ENCODE measurements at places on chromosomes 13 and 19.

DNA sequence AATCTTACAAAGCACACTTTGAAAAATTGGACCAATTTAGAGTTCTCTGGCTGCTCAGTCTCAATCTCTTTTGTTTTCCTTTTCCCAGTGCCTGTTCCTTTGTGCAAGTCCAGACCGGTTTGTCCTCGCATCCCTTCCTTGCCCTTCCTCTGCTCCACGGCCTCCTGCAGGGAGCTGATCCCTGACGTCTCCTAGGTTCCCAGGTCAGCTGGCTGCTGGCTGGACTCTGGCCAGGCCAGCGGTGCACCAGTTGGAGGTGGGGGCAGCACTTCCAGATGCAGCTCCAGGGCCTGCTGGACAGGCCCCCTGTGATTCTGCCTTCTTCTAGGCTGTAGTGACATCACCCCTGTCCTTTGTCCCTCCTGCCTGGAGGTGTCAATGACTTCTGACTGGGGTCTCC, 44.0 kb upstream of the KPNA3 start:
- no peak for DNase-seq
- no peaks in the 10 kb centered on the region for H3K4me1 ChIP-seq
- H3K27ac ChIP-seq: no peak overlapping the region
- no peak overlapping the region for H3K4me3 ChIP-seq
- no peaks in the 10 kb centered on the region for H3K36me3 ChIP-seq
- H3K27me3 ChIP-seq: peaks cover 2% of the 10 kb centered on the region

- DNase-seq: no peak
- peaks cover 17% of the 10 kb centered on the region for H3K36me3 ChIP-seq
- H3K27me3 ChIP-seq: no peaks in the 10 kb centered on the region
- H3K4me1 ChIP-seq: no peaks in the 10 kb centered on the region
- H3K4me3 ChIP-seq: no peak overlapping the region
These were observed 29.2 kb downstream of the ZNF546 start for GRCh38 chr19:40025938-40026596.

- H3K4me1 ChIP-seq: peaks cover 2% of the 10 kb centered on the region
- H3K27me3 ChIP-seq: peaks cover 8% of the 10 kb centered on the region
- H3K27ac ChIP-seq: no peak overlapping the region
- peak; percentile 24 for DNase-seq
These were observed 2.3 kb upstream of the C1QTNF9B start for GRCh38 chr13:23899555-23899954.

- H3K4me3 ChIP-seq: no peak overlapping the region
- H3K27me3 ChIP-seq: peaks cover 13% of the 10 kb centered on the region
- H3K36me3 ChIP-seq: no peaks in the 10 kb centered on the region
- no peak for DNase-seq
These were observed 134.8 kb downstream of the NUFIP1 start for GRCh38 chr13:44854313-44855060.

- no peak overlapping the region for H3K27ac ChIP-seq
- H3K4me1 ChIP-seq: no peaks in the 10 kb centered on the region
- H3K4me3 ChIP-seq: no peak overlapping the region
- DNase-seq: no peak
These were observed 201.8 kb downstream of the LHFPL6 start for GRCh38 chr13:39401046-39401705.

DNA sequence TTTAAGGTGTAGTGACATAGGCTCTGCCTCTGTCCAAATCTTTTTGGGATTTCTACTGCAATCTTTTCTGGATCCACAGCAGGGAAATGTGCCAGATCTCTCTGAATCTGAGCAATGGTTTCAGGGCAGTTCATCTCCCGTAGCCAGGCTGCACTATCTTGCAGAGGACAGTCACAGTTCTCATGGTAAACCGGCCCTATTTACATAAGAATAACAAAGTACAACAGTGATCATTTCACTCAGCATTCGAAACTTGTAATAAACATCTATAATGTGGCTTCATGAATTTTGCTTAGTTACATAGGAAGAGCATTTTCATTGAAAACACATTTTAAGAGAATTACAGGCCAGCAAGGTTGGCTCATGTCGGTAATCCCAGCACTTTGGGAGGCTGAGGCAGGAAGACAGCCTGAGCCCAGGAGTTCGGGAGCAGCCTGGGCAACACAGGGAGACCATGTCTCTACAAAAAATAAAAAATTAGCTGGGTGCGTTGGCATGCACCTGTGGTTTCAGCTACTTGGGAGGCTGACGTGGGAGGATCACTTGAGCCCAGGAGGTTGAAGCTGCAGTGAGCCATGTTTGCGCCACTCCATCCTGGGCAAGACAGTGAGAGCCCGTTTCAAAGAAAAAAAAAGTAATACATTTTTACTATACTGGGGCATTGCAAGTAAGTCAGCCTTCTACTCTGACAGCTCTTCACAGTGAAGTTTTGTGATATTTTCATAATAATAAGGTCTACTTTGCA, 5.0 kb downstream of the POGLUT2 start:
- H3K4me1 ChIP-seq: peaks cover 4% of the 10 kb centered on the region
- H3K36me3 ChIP-seq: no peaks in the 10 kb centered on the region
- H3K27me3 ChIP-seq: peaks cover 4% of the 10 kb centered on the region
- H3K4me3 ChIP-seq: no peak overlapping the region

DNA sequence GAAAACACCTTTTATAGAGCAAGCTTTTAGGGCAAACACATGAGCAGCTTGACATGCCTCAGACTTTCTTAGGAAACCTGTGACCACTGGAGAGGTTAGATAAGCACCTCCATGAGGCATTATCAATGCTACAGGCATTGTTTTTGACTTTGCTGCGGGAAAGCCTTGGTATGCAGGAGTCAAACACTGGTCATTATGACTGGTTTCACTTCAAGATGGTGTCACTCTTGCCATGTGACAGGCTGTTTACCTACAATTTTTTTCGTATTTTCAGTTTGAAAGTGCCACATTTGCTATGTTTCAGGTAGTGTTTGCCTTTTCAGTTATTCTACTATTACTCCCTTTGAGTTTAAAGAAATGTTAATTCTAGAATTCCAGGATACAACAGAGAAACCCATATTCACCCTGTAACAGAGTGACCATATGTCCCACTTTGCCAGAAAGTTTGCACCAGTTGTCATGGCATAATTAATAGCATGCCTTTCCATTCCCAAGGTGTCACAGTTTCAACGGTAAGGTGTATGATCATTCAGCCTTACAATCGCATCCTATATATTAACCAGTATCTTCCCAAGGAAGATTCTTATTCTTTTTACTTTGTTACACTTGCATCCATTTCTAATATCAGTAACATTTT, 33.0 kb downstream of the USP12 start:
- H3K36me3 ChIP-seq: peaks cover 12% of the 10 kb centered on the region
- no peaks in the 10 kb centered on the region for H3K27me3 ChIP-seq
- H3K4me1 ChIP-seq: peaks cover 15% of the 10 kb centered on the region
- DNase-seq: no peak
- no peak overlapping the region for H3K4me3 ChIP-seq
- no peak overlapping the region for H3K27ac ChIP-seq

- no peaks in the 10 kb centered on the region for H3K27me3 ChIP-seq
- no peaks in the 10 kb centered on the region for H3K4me1 ChIP-seq
- no peak overlapping the region for H3K27ac ChIP-seq
- H3K36me3 ChIP-seq: no peaks in the 10 kb centered on the region
These were observed 11.7 kb downstream of the SKA3 start for GRCh38 chr13:21164631-21165030.

- peak overlapping the region; percentile 89 for H3K27ac ChIP-seq
- no peaks in the 10 kb centered on the region for H3K27me3 ChIP-seq
- DNase-seq: peak; percentile 75
- H3K4me1 ChIP-seq: peaks cover 29% of the 10 kb centered on the region
- peak overlapping the region; percentile 92 for H3K4me3 ChIP-seq
These were observed 6.9 kb downstream of the PKN1 start for GRCh38 chr19:14440049-14440448.

DNA sequence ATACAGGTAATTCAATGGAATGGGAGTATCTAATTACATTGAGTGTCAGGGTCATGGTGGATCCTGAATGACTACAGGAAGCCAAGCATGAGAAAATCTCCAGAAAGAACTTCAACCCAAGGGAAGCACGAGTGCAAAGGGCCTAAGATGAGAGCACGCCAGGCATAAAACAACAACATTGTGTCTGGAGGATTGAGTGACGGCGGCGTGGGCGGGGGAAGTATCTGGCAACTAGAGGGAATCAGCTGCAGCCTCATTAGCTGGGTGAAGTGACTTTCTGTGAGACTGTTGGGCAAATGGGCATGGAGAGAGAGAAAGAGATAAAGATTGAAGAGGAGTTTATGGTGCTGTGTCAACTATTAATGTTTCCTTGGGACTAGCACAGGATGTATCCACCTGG, 194.3 kb downstream of the GPC6 start:
- H3K27ac ChIP-seq: no peak overlapping the region
- no peaks in the 10 kb centered on the region for H3K27me3 ChIP-seq
- H3K4me1 ChIP-seq: no peaks in the 10 kb centered on the region
- H3K4me3 ChIP-seq: no peak overlapping the region
- DNase-seq: no peak

DNA sequence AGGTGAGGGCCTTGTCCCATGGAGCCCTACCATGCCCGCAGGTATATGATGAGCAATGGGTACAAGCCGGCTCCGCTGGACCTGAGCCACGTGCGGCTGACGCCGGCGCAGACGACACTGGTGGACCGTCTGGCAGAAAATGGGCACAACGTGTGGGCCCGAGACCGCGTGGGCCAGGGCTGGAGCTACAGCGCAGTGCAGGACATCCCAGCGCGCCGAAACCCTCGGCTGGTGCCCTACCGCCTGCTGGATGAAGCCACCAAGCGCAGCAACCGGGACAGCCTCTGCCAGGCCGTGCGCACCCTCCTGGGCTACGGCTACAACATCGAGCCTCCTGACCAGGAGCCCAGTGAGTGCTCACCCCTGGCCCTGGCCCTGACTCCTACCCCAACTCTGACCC, 32.6 kb downstream of the RYR1 start:
- H3K36me3 ChIP-seq: peaks cover 2% of the 10 kb centered on the region
- peaks cover 15% of the 10 kb centered on the region for H3K27me3 ChIP-seq
- no peak overlapping the region for H3K4me3 ChIP-seq
- H3K4me1 ChIP-seq: no peaks in the 10 kb centered on the region

- H3K4me3 ChIP-seq: no peak overlapping the region
- H3K27ac ChIP-seq: no peak overlapping the region
- H3K4me1 ChIP-seq: peaks cover 19% of the 10 kb centered on the region
- peaks cover 18% of the 10 kb centered on the region for H3K27me3 ChIP-seq
These were observed 2.8 kb downstream of the SMIM24 start for GRCh38 chr19:3477506-3477905.

GRCh38 chr19:17097593-17098126, 22.1 kb downstream of the MYO9B start:
- no peak overlapping the region for H3K4me3 ChIP-seq
- H3K27ac ChIP-seq: no peak overlapping the region
- H3K4me1 ChIP-seq: peaks cover 30% of the 10 kb centered on the region
- no peaks in the 10 kb centered on the region for H3K27me3 ChIP-seq
- no peak for DNase-seq

DNA sequence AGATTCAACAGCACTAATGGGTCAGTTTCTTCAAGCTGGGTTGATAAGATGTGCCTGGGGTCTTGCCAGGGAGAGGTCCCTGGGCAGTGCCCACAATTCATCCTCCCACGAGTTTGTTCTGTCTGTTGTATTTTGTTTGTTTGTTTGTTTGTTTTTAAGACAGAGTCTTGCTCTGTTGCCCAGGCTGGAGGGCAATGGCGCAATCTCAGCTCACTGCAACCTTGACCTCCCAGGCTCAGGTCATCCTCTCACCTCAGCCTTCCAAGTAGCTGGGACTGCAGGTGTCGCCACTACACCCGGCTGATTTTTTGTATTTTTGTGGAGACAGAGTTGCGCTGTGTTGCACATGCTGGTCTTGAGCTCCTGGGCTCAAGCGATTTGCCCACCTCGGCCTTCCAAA, 120.1 kb downstream of the NUFIP1 start:
- no peaks in the 10 kb centered on the region for H3K36me3 ChIP-seq
- H3K27me3 ChIP-seq: peaks cover 8% of the 10 kb centered on the region
- H3K27ac ChIP-seq: no peak overlapping the region
- peaks cover 2% of the 10 kb centered on the region for H3K4me1 ChIP-seq

GRCh38 chr13:30421093-30422053, 920 bp upstream of the UBE2L5 start:
- H3K27ac ChIP-seq: peak overlapping the region; percentile 71
- H3K27me3 ChIP-seq: no peaks in the 10 kb centered on the region
- no peaks in the 10 kb centered on the region for H3K36me3 ChIP-seq
- peaks cover 22% of the 10 kb centered on the region for H3K4me1 ChIP-seq

DNA sequence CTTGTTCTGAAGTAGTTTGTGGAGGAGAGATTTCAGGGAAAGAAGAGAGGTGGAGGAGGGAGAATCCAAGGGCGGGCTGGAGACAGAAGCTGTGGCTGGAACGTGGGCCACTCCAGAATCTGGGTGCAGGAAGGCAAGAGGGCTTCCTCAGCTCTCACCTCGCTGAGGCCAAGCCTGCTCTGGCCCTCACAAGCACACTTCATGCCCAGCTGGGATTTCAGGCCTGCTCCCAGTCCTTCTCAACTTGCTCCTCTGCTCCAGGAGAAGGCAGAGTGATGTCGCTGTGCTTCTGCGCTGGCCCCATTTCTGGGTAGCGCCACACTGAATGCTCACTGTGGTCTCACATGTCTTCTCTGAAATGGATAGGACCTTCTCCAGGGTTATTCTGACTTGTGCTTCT, 328.8 kb downstream of the FGF9 start:
- H3K4me3 ChIP-seq: no peak overlapping the region
- H3K27ac ChIP-seq: no peak overlapping the region
- H3K4me1 ChIP-seq: no peaks in the 10 kb centered on the region
- DNase-seq: no peak
- peaks cover 10% of the 10 kb centered on the region for H3K27me3 ChIP-seq

GRCh38 chr13:85255978-85256377, 543.2 kb downstream of the SLITRK6 start:
- no peak overlapping the region for H3K4me3 ChIP-seq
- no peaks in the 10 kb centered on the region for H3K27me3 ChIP-seq
- no peaks in the 10 kb centered on the region for H3K36me3 ChIP-seq
- H3K27ac ChIP-seq: no peak overlapping the region
- no peak for DNase-seq

- H3K4me3 ChIP-seq: no peak overlapping the region
- no peaks in the 10 kb centered on the region for H3K4me1 ChIP-seq
These were observed 388.9 kb upstream of the DACH1 start for GRCh38 chr13:72255908-72256307.

DNA sequence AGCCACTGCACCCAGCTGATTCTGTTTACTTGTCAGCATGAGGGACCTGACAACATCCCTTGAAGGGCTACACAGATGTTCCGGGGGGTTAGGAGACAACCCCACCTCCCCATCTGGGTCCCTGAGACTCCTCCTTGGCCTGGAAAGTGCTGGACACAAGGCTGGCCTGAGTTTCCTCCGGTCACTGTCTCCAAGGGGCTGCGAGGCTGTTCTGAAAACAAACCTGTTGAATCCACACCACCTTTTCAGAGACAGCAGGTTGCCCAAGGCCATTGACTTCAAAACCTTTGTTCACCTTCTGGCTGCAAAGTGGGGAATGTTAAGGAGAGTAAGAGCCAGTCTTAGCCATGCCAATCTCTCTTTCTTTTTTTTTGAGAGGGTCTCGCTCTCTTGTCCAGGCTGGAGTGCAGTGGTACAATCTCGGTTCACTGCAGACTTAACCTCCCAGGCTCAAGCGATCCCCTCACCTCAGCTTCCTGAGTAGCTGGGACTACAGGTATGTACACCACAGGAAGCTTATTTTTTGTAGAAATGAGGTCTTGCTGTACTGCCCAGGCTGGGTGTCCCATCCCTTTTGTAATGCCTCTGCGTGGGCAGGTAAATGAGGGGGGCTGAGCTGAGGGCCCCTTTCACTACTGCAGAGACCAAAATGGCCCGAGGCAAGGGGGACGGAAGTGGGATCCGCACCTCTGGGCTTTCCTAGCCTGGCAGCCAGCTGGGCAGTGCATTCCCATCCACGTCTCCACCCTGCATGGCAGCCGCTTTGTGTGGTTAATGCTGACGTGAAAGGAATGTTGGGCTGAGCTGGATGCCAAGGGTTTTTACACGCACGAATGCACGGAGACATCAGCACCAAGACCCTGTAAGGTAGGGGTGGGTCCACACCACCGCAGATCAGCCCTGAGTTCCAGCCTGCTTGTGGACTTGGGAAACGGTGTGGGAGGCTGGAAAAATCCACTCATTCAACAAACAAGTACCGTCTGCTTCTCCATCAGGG, 1.9 kb upstream of the ZNF628 start:
- H3K4me3 ChIP-seq: peak overlapping the region; percentile 43
- H3K4me1 ChIP-seq: peaks cover 17% of the 10 kb centered on the region

Data from memory B cell (primary cell).